ENCODE measurements at places on chromosomes 2 and 18.
A peak's percentile ranks its signal among the peaks of the same experiment; 100 is the strongest.

GRCh38 chr2:172545408-172546075 lies 10.3 kb upstream of the PDK1 start:
- DNase-seq: no peak

GRCh38 chr2:163692081-163692480 lies 43.7 kb downstream of the FIGN start:
- peak; percentile 27 for DNase-seq

GRCh38 chr2:119019521-119019920 lies 77.5 kb downstream of the MARCO start:
- no peak for DNase-seq

DNA sequence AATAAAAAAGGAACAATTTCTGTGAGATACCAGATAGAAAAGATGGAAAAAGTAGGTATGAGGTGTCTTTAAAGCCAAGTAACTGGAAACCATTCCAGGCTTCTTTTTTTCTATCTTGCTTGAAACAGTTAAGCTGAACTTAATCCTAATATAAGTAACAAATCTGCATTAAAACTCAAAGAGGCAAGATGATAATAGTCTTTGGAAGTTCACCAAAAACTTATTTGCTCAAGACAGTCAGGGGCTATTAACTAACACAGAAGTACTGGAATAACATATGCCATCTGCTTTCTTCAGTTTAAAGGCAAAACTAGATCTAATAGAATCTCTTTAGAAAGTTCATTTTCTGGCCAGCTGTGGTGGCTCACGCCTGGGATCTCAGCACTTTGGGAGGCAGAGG lies 18.8 kb downstream of the PDIA6 start:
- no peak for DNase-seq

- no peak for DNase-seq
These were observed 19.8 kb upstream of the TCF4 start for GRCh38 chr18:55607773-55608172.

DNA sequence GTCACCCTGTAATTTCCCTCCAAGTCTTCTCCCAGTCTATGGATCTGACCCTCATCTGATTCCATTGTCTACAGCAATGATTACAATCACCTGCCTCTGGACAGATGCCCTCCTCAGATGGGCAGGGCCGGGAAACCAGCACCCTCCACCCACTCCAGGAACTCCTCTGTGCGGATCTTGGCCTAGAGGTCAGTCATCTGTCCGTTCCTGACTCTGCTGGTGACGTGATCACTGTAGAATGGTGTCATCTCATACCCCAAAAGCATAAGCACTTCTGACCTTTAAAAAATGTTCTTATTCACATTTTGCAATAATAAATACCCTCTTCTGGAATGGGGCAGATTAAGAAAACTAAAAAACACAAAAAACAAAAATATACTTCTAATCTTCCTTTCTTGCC lies 29.5 kb upstream of the BZW1 start:
- DNase-seq: peak; percentile 66

DNA sequence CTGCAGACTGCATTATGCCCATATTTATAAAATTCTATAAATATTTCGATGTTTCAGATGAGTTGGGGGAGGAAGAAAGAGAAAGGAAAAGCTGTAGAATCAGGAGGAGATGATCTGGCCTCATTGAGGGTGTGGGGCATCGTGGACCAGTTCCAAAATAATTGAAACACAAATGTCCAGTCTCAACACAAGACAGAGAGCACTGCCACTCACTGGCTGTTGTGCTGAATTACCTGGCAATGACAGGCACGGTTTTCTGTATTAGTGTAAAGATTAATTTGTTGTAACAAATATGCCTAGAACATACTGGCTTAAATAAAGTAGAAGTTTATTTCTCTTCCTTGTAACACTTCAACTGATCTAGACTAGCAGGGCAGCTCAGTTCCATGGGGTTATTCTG lies 24.1 kb downstream of the POLE4 start:
- peak; percentile 6 for DNase-seq

DNA sequence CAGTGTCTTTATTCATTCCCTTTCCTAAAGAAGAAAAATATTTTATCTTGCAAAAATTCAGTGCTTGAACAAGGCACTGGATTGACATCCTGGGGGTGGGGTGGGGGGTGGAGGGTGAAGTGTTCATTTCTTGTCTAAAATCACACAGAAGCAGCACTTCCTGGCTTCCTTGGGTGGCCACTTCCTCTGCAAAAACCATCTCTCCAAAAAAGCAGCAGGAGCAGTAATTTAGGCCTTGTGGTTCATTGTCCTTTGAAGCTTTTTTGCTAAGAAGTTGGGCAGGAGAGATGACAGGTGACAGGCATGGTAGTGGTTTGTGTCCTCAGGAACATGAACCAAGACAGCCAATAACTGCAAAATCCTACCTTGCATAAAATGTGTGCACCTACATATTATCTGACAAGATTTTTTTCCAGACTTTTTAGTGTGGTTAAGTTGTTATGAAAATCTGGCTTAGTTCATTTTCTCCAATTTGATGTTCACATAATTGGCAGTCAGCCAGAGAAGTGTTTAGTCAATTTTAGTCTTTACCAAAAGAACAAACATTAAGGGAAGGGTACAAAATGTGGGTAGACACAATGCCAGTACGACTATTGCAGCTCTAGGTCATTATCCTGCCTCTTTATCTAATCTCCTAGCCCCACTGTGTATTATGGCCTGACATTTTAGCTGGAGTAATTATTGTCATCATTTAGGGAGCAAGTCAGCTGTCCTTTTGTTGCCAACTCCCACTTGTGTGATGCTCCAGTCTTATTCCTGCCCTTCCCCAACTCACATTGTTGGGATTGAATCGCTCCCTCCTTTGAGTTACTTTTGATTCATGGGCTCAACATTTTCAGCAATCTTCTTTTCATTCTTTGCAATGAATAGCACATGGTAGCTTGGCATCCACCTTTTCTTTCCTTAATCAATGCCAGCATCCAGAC lies 177.2 kb downstream of the MYO3B start:
- DNase-seq: no peak

DNA sequence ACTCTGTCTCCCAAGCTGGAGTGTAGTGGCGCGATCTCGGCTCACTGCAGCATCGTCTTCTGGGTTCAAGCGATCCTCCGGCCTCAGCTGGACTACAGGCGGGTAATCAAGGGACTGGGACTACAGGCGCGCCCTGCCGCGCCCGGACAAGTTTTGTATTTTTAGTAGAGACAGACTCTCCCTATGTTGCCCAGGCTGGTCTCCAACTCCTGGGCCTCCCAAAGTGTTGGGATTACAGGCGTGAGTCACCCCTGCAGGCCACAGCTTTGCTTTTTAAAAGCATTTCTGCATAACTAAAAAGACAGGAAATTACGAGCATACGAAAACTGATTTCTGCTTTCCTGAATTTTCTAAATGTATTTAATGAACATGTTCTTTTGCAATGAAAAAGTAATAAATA lies 916 bp upstream of the OSBPL1A start:
- peak; percentile 51 for DNase-seq

GRCh38 chr2:74052732-74053710 lies 68.3 kb downstream of the TET3 start:
- DNase-seq: peak; percentile 32

- DNase-seq: peak; percentile 47
These were observed 222.4 kb downstream of the EXOC6B start for GRCh38 chr2:72603481-72603880.

- DNase-seq: peak; percentile 81
These were observed 18.5 kb upstream of the CCNT2 start for GRCh38 chr2:134900151-134900550.

DNA sequence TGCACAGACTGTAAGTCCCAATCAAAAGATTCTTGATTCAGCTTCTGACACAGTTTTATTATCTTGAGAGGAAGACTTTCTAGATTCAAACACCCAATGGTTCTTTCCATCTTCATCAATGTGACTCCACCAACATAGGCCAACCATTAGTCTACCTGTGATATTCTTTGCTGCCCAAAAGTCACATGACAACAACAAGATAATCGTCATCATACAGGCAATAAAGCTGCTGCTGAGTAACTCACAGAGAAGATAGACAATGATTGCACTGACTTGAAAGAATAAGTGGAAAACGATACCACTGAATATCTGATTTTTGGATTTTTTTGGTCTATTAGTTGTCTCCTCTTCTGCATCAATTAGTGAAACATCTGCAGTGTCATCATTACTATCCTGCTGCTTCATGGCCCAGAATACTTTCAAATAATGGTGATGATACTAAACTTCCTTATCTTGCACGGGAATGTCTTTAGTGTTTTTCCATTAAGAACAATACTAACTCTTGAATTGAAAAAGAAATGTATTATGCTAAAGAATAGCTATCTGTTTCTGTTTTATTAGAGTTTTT lies 19.5 kb downstream of the M1AP start:
- DNase-seq: no peak

- DNase-seq: no peak
These were observed 24.9 kb downstream of the CLK1 start for GRCh38 chr2:200839513-200839912.

DNA sequence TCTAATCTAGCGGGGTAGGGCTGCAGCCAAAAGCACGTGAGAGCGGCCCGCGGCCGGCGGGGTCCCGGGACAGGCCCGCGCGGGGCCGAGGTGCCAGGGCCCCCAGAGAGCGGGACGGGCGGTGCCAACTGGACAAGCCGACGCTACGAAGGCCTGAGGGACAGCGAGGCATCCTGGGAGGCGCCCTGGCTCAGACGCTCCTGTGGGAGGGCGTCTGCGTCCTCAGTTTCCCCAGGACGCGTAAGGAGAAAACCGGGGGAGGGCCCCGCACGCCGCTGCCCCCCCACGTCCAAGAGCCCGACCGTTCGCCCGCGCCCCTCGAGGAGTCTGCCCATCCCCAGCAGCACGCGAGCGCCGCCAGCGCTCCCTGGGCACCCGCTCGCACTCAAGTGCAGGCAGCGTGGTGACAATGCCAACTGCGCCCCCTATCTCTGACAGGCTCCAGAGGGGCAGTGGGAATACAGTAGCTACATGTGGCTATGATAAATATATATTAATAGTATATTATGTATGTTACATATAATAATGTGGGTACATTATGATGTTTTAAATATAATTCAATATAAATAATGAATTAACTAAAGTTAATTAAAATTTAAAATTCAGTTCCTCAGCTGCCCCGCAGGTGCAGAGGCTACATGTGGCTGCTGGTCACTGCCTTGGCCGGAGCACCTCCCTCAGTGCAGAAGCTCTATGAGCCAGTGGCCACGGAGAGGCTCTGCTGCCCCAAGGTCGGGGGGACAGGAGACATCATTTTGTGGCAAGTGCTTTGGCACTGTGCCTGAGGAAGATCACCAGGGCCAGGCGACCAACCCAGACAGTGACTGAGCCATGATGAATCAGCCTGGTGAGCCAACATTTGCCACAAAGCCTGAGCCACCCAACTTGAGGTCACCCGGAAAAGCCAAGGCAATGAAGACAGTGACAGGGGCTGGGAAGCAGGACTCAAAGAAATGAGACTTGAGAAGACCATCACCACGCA lies 5.5 kb upstream of the SFT2D3 start:
- DNase-seq: no peak

DNA sequence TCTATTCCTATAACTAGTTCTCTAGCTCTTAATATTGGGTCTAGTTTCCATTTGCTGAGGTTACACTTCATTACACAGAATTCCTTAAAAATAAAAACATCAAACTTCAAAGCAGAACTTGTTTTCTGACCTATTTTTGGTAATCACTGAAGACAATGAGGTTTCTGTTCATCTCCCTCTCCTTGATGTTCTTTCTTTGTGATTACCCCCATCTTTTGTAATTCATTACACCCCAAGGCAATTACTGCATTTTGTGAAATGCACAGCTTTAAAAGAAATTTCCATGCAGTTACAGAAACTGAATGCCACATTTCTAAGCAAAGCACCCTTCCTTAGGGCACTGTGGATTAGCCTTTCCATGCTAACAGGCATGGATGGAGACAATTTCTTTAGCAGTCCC lies 363.2 kb upstream of the RND3 start:
- DNase-seq: no peak

GRCh38 chr2:151481744-151482143 lies 72.0 kb downstream of the RIF1 start:
- DNase-seq: no peak

GRCh38 chr2:161423421-161424393 lies 7.6 kb downstream of the TBR1 start:
- no peak for DNase-seq

DNA sequence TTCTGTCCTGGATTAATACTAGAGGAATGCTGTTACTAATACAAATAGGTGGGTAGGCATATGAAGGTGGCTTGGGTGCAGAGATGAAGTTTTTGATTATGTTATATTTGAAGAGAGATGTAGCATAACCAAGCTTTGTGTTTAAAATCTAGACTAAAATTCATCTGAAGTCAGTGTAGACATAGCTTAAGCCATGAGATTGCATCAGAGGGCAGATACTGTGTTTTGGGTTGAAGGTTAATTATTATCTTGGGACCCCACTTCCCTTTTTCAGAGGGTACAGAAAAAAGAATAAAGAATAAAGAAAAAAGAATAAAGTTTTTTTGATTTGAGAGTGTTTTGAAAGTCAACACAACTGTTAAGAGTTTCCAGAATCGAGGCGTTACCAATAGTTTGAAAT lies 13.0 kb downstream of the PPM1B start:
- no peak for DNase-seq

- DNase-seq: no peak
These were observed 19.4 kb upstream of the SP5 start for GRCh38 chr2:170695521-170696410.

GRCh38 chr18:49795612-49796552 lies 17.5 kb downstream of the ACAA2 start:
- peak; percentile 49 for DNase-seq

DNA sequence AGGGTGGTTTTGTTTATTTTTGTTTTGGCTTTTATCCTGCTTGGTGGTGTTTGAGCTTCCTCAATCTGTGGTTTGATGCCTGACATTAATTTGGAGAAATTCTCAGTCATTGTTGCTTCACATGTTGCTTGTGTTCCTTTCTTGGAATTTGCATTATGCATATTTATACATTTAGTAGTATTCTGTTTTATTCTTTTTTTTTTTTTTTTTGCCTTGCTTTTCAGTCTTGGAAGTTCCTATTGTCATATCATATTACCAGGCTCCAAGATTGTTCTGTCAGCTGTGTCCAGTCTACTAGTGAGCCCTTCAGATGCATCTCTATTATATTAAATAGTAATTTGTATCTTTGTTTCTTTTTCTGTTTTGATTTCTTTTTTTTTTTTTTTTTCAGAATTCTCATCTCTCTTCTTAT lies 77.0 kb downstream of the EPC2 start:
- peak; percentile 22 for DNase-seq

GRCh38 chr2:68319398-68320117 lies at the start of gene CNRIP1:
Gene CNRIP1 (minus strand): TSS chr2:68319949. CDS start chr2:68319400, 549 bp downstream.
- peak; percentile 78 for DNase-seq

DNA sequence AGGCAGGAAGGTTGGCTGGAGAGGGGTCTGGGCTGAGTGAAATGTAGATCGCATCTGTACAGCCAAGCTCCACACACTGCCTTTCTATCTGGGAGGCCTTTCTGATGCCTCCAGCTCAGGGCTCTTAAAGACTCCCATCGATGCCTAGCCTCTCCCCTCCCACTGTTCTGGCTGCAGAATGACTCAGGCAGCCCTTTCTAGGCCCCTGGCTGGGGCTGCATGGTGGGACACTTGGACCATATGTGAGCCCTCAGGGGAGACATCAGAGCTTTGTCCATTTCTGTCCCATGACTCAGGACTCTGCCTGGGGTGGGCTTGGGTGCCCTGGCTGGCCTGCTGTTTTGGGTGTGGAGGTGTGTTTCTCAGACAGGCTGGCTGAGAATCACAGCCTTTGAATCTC lies 101.3 kb downstream of the CELF4 start:
- DNase-seq: no peak
